ENCODE measurements at places on chromosomes 16 and 17.

DNA sequence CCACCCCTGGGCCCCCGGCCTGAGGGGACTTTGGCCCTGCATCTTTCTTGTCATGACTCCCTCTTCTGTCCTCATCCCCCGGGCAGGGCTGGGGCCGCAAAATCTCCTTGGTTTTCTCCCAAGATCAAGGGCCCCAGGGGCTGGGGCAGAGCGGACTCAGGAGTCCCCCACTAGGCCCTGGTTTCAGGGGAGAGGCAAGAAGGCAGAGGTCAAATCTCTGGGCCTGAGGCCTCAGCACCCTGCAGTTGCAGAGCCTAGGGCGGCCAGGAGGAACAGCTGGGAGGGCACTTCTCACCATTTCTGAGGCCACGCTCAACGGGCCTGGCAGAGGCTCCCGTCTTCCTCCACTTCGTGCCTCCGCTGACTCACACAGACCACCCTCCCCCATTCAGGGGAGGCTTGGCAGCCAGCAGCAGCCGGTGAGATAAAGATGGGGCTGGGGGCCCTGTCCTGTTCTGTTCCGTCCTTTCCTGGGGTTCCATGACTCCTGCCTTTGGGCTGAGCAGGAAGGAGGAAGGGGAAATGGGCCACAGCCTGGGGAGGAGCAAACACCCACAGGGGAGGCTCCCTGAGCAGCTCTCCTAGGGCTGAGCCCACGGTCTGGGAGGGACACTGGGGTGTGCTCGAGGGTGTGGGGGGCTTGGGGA is 12.4 kb downstream of the ZSCAN10 start:
- no peak for DNase-seq

GRCh38 chr17:76246080-76247066 is 6.1 kb upstream of the RNF157 start:
- no peak for DNase-seq

- DNase-seq, result no peak
These were observed 806 bp downstream of the RAD51C start for GRCh38 chr17:58693208-58693607.

DNA sequence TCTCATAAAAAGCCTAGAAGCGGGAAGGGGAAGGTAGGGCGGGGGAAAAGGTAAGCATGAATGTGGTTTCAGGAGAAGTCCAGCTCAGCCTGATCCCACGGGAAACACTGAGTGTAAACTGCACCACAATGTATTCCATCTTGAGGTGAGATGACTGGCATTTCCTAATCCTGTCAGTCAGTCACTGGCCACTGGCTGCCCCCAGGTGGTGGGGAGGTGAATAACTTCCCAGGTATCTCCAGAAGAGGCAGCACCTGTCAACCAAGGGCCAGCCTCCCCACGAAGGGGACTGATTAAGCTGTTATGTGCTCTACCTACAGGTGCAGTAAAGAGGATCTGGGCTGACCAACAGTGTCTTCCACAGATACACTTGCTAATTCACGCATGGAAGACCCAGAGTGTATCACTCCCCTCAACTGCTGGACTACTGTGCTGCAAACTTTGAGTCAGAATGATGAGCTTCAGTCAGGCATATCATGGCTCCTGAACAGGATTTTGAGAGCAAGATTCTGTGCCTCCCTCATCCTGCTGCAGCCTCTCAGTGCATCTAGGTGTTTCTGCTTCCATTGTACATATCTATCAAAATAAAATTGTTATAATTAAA is 108.5 kb upstream of the CCL2 start:
- peak; percentile 65 for DNase-seq

DNA sequence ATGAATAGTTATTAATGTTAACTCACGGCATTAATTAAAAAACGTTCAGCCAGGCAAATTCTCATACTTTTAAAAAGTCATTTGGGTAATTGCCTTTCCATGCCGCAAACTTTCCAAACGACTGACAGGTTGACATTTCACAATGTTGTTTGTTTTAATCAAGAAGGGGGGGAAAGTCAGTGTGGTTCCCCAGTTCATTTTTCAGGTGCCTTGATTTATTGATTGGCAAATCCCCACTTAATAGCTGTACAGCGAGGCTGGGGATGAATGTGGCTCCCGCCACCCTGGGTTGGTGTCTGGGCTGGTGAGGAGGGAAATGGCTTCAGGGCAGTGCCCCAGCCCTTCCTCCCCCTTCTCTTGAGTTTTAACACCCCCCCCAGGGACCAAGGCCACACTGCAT is 318.0 kb downstream of the SOX9 start:
- no peak for DNase-seq

DNA sequence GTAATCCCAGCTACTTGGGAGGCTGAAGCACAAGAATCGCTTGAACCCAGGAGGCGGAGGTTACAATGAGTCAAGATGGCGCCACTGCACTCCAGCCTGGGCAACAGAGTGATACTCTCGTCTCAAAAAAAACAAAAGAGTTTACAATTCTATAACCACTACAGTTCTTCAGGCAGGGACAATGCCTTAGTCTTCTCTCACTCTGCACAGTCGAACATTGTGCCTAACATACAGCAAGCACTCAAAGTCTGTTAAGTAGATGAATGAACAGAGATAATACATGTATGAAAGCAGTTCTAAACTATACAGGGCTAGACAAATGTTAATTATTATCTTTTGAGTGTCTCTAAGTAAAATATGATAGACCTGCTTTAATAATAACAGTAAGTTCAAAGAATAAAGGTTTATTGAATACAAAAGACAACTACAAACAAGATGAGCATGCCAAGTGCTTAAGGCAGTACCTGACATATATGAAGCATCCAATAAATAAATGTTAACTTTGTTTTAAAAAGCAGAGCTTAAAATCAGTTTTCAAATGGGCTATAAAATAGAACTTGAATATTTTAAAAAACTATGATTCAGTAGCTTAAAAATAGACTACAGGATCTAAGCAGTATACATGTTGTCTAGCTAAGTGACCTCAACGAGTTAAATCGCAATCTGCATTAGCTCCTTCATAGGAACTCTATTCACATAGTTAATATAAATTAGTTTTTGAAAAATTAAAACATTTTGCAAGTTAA is 19.3 kb downstream of the INTS2 start:
- no peak for DNase-seq

GRCh38 chr16:86027373-86028126 is 128.6 kb downstream of the IRF8 start:
- DNase-seq, result no peak

GRCh38 chr16:3266873-3267537 is 10.6 kb upstream of the MEFV start:
- DNase-seq, result peak; percentile 40

DNA sequence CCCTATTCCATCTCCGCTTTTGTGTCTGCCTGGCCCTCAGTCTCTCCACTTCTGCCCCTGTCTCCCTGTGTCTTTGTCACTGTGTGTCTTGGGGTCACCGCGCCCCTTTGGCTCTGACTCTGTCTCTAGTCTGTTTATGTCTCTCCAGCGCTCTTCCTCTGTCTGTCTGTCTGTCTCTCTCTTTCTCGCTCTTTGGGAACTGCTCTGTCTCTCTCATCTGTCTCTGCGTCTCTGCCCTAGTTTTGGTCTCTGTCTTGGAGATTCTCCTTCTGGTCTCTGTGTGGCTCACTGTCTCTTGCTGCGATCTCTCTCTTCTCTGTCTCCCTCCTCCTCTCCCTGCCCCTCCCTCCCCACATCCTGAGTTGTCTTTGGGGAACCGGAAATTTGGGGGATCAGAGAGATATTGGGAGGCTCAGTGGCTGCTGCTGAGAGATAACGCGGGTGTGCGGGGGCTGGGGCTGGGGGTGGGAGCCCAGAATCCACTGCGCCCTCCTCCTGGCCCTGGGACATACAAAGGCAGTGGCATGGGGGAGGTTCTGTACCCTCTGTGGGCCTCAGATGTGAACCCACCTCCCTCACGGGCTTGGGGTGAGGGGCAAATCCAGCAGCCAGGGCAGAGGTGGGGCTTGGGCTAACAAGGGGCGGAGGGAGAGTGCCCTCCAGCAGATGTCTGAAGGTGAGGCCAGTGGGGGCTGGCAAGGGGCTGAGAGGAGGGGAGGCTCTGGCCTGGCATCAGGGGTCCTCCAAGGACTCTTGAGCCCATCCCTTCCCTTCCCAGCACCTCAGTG is 24.4 kb downstream of the LAT start:
- DNase-seq, result no peak

DNA sequence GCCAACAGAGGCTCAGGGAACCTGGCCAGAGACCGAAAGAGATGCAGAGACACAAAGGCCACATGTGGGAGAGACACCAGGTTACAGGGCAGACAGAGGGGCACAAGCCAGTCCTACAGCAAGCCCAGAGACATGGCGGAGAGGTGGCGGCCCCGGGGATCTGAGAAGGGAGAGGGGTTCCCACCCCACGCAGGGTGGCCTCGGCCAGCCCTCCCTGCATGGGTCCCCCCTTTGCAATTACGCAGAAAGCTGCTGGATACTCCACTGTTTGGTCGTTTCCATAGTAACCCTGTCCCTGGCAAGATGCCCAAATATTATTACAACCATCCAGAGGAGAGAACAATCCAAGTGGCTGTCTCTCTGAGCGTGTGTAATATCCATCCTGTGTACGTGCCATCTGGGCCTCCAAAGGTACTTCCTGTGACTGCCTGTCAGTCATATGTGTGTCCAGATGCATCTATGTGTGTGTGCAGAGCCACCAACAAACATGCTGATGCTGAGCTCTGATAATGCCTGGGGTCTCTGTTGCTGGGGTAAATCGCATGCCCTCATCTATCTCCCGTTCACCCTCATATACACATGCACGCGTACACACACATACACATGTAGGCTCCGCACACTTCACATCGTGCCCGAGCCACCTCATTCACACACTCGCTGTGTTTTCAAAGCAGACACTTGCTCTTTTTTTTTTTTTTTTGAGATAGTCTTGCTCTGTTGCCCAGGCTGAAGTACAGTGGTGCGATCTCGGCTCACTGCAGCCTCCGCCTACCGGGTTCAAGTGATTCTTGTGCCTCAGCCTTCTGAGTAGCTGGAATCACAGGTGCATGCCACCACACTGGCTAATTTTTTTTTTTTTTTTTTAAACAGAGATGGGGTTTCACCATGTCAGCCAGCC is 5.5 kb downstream of the PCGF2 start:
- DNase-seq, result peak; percentile 80

- DNase-seq, result no peak
These were observed 20.6 kb downstream of the MAP2K4 start for GRCh38 chr17:12041312-12041711.

- DNase-seq, result peak; percentile 68
These were observed 94.2 kb downstream of the NTN1 start for GRCh38 chr17:9115214-9116191.

DNA sequence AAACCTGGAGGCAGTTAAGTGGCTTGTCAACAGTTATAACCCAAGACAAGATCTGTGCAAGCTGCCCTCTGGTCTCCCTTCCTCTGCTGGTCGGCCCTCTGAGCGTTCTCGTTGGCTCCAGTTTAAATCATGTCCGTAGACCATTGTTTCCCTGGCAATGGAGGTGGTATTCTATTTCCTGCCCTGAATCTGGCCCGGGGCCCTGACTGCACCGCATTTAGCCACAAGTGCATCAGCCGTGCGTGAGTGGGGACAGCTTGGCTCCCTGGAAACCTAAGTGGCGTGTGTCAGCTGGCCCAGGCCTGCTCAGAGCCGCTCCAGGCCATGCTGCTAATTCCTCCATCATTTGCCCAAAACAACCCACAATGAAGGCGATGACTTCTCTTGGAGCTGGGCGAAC is 15.0 kb upstream of the MYLK3 start:
- peak; percentile 93 for DNase-seq

- DNase-seq, result no peak
These were observed 7.4 kb downstream of the HGS start for GRCh38 chr17:81691196-81691595.

GRCh38 chr16:56800355-56800754 is 64.7 kb upstream of the SLC12A3 start:
- DNase-seq, result no peak

GRCh38 chr17:74430706-74431567 is 951 bp upstream of the GPRC5C start:
- peak; percentile 87 for DNase-seq

GRCh38 chr17:17661834-17662385 is 19.3 kb upstream of the RAI1 start:
- DNase-seq, result no peak

GRCh38 chr17:55284944-55285339 is 20.2 kb downstream of the HLF start:
- no peak for DNase-seq

GRCh38 chr16:1706386-1707192 is 594 bp downstream of the MAPK8IP3 start:
- no peak for DNase-seq

GRCh38 chr17:19327031-19327783 is 35.3 kb downstream of the B9D1 start:
- peak; percentile 11 for DNase-seq

DNA sequence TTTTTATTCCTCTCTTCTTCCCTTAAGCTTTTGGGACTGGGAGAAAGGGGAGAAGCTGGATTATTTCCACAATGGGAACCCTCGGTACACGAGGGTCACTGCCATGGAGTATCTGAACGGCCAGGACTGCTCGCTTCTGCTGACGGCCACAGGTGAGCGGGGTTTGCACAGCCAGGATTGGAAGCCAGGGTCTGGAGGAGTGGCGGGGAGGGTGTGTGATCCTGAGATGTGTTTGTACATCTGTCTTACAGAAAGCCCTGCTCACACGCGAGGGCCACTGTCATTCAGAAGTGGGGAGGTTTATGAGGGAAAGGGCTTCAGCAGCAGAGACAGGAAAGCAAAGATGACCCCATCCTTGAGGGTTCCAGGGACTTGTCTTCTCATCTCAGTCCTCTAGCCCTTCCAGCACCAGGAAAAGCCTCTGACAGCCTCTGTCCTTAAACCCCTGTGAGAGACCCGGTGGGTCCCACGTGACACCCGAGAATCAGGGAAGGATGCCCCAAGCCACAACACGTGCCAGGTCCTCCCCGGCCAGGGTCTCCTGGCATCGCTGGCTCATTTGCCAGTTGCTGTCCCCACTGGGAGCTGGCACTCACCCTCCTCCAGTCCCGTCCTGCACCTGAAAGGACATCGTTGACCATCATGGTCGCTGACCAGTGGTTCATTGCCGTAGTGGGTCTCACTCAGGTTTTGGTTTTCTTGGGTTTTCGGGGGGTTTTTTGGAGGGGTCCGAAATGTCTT is 44.3 kb upstream of the CHMP6 start:
- peak; percentile 17 for DNase-seq

GRCh38 chr16:19809121-19809635 is 75.5 kb downstream of the GPRC5B start:
- DNase-seq, result no peak

DNA sequence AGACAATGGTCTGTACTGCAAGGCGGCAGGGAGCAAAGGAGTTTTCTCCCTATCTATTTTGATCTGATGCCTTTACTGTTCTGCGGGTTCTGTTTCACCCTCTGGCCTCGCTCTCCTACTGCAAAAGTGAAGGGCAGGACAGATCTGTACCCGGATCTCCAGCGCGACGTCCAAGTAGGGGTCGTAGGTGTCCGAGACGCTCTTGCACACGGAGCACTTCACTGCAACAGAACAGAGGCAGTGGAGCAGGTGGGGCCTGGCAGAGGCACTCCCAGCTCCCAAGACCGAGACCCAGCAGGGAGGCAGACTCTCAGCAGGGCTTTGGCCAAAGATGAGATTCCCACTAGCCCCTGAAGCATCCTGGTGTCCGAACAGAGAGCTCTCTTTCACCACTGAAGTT is 19.8 kb downstream of the USP36 start:
- DNase-seq, result no peak

- no peak for DNase-seq
These were observed 235.4 kb upstream of the MON1B start for GRCh38 chr16:76955629-76956028.

GRCh38 chr17:74337834-74338500 is 11.9 kb downstream of the KIF19 start:
- DNase-seq, result no peak

Data from heart left ventricle (tissue), 16 donors.